GOT3 (cell line): ENCODE measurements at places on chromosomes 11 and 22.

DNA sequence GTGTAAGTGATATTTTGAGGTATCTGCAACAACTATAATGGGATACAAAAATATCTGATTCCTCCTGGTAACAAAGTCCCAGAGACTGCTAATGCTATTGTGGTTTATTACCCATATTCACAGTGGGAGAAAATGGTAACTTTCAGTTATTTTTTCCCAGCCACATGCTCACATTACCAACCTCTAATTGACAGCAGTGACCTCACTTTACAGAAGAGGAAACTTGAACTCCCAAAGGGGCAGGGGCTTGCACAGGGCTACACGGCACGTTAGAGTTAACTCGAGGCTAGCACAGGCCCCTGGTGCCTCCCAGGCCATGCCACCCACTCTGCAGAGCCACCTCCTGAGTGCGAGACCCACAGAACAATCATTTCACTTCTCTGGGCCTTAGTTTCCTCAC lies 132.4 kb downstream of the TENM4 start:
- DNase-seq, result no peak

- DNase-seq, result no peak
Measured at GRCh38 chr11:67482275-67482826, 475 bp upstream of the AIP start.

DNA sequence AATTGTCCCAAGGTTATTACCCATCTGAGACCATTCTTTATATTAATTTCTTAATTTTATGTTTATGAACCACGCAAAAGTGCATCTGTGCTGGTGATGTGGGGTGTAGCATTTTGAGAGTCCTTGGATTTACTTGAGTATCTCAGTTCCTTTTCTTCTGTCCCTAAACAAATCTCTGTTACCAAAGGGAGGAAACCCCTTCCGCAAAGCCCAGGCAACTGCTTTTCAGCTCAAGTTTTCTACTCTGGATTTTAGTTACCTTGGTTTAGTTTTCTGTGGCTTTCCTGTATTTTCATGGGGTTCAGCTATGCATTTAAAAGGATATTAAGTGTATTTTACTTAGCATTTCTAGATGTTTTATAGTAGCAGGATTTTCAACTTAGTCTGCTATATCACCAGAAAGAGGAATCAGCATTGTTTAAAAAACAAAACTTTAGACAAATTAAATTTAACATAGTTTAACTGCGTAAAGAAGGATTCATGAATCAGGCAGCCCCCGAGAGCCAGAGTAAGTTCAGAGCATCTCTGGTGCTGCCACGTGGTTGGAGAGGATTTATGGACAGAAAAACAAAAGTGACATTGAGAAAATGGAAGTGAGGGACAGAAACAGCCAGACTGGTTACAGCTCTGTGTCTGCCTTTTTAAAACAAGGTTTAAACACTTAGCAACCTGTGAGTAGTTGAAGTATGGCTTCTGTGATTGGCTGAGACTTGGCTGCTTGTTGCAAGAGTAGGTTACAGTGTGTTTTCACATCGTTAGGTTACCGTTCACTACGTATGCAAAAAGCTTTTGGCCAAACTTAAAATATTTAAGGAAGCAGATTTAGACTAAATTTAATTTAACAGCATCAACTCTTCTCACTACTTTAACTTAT lies 9.6 kb downstream of the ADM start:
- no peak for DNase-seq

GRCh38 chr22:27100789-27101188 lies 443.4 kb downstream of the MIAT start:
- DNase-seq, result no peak

DNA sequence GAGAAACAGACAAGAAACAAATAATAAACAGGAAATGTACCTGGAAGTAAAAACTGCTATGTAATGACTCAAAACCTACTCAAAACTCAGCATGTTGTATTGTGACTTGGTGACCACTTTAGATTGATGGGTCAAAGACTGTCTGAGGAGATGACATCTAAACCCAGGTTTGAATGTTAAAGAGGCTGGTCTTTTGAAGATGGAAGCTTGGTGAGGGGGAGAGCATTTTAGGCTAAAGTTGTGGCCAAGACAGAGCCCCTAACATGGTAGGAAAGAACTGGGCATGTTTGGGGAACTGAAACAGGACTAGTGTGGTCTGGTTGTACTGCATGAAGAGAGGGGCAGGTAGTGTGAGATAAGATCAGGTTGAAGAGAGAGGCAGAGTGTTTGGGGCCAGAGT lies 85.3 kb upstream of the MYO18B start:
- no peak for DNase-seq

DNA sequence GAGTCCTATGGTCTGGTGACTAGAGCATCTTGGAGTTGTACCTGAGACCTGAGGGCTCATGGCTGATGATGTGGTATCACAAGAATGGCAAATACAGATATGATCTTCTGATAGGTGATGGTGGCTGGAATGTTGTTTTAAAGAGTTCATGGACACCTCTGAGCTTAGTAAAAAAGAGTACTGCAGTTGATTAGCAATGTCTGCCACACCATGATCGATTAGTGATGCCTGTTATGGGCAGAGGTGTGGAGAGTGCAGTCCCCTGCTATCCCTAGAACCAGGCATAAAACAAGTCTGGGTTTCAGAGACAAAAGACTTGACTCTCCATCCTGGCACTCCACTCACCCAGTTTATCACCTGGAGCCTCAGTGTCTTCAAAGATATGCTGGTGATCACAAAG lies 1.4 kb upstream of the BATF2 start:
- DNase-seq, result no peak

DNA sequence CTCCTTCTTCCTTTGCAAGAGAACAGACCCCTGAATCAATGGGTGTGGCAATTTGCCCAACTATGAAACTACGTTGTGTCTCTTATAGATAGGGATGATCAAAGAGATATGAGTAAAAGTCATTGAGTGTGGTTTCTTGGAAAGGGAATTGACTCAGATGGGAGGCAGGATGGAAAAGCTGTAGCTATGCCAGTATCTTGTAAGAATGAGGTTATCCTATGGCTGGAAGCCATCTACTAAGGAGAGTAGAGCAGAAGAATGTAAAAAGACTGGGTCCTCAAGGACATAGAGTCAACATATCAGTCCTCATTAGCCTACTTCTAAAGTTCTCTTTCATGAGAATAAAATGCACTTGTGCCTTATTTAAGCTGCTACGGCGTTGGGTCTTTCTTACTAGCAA lies 78.9 kb upstream of the POU2AF2 start:
- DNase-seq, result no peak

DNA sequence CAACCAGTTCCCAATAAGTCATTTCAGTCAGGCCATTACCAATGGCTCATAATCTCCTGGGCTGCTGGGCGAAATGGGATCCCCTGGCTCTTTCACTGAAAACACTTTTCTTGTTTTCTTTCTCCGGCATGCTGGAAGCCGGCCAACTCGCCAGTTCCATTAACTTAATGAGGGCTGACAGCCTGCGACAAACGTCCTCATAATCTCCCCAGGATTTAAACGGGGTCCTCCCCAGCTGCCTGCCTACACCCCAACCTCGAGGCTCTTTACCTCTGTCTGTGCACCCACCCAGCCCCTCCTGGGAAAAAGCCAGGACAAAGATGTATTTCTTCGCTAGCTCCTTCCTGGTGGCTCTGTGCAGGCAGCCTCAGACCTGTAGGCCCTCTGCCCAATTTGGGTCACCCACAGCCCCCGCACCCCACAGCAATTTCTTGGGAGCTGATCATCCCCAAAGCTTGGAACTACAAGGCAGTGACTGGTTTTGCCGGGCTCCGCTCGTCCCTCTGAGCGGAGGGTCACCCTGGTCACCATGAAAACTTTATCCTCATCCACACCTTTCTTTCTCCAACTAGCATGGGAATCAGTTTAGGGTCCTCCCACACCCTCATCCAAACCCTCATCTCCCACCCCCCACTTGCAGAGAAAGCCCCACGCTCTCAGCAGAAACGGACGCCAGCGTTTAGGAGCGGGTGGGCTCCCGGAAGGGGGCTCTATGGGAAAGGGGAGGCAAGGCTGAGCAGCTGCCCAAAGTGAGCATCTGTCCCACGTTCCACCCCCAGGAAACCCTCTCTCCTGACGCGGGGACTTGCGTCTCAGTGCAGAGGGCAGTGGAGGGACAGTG lies 51.1 kb upstream of the KCNQ1OT1 start:
- DNase-seq, result no peak

DNA sequence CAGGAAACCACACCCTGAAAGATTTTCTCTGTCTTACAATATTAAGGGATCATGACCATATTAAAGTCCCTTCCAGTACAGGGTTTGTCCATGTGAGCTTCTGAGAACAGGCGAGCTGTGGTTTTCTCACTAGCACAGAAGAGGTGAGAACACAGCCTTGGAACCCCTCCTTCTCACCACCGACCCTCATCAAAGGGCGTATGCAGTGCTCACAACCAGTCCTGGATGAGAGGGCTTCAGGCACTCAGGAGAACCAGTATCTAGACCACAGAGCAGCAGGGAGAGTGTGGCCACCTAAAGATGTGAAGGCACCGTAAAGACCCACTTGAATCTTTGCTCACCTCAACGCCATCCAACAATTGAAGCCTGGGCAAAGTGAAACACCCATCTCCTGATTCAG lies 397.0 kb downstream of the ETS1 start:
- DNase-seq, result no peak
